ENCODE measurements at places on chromosomes 4 and X. TPM values are rescaled to one million over a fixed set of nuclear protein-coding genes. Genes with fewer than 3 reads are reported as not detected.

The ERVMER34-1 gene
- under 0.01 TPM for total RNA-seq

The NSG1 gene
- total RNA-seq = not detected

The RTL9 gene
- total RNA-seq = 0.11 TPM

The NXF2B gene
- total RNA-seq = not detected

The SSX4B gene
- total RNA-seq = not detected

The SPANXA1 gene
- total RNA-seq = not detected

The GPR119 gene
- total RNA-seq = not detected

The ODAPH gene
- total RNA-seq = not detected

The SLC9B1 gene
- total RNA-seq = 0.87 TPM

The SLC34A2 gene
- not detected for total RNA-seq

The IL2 gene
- total RNA-seq = not detected

The CPE gene
- 1.00 TPM for total RNA-seq

The EXOC1L gene
- not detected for total RNA-seq

The VSIG4 gene
- total RNA-seq = not detected

The SPANXN4 gene
- total RNA-seq = not detected

The DACH2 gene
- not detected for total RNA-seq

The GAB3 gene
- 1.4 TPM for total RNA-seq

The TMSB15C gene
- 6.2 TPM for total RNA-seq
